Mucosa of gallbladder (tissue), 1 donor: ENCODE measurements at places on chromosomes 4 and X. TPM values are rescaled to one million over a fixed set of nuclear protein-coding genes. Genes with fewer than 3 reads are reported as not detected.

Gene CLDN22
- total RNA-seq, result not detected

Gene CLDN2
- total RNA-seq, result 236 TPM

Gene SLITRK4
- 1.2 TPM for total RNA-seq

Gene SPANXN3
- total RNA-seq, result not detected

Gene GYPE
- 0.43 TPM for total RNA-seq

DNA sequence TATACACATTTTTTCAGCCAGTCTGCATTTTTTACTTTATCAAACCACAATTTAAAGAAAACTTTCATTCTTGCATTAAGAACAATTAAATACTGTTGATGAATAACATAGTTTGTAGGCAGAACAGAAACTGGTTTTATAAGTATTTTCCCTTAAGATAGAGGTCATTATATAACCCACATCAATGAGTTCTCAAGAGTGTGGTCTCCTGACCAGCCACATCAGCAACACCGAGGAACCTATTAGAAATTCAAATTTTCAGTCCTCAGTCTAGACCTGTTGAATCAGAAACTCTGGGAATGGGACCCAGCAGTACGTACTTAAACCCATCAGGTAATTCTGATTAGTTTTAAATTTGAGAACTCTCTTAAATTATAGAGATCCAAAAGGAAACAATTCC lies 299.6 kb upstream of the ARSJ start:
- no peak for DNase-seq

DNA sequence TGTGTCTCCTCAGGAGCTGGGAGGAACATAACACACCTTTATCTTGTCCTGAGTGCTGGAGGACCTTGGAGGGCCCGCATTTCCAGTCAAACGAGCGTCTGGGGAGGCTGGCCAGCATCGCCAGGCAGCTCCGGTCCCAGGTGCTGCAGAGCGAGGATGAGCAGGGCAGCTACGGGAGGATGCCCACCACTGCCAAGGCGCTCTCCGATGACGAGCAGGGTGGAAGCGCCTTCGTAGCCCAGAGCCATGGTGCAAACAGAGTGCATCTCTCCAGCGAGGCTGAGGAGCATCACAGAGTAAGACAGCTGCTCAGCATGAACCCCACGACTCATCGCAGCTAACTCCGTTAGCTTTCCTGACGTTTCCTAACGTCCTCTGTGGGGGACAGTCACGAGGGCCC lies 430 bp downstream of the TRIML1 start:
- no peak for DNase-seq

DNA sequence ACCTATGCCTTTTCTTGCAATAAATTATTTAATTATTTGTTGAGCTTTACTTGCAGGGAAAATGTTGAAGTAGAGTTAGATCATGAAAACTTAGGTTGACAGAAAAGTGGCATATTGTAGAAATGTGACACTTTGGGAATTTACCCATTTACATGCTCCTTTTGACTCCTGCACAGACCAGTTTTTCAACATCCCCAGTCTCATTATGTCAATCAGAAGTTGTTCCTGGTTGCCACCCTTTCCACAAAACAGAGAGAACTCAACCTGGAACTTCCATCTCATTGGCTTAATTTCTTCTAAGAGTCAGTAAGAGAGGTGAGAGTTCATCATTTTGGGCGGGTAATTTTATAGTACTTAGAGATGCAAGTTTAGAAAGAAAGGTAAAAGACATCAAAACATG lies 284.6 kb upstream of the ANKRD50 start:
- DNase-seq, result no peak

DNA sequence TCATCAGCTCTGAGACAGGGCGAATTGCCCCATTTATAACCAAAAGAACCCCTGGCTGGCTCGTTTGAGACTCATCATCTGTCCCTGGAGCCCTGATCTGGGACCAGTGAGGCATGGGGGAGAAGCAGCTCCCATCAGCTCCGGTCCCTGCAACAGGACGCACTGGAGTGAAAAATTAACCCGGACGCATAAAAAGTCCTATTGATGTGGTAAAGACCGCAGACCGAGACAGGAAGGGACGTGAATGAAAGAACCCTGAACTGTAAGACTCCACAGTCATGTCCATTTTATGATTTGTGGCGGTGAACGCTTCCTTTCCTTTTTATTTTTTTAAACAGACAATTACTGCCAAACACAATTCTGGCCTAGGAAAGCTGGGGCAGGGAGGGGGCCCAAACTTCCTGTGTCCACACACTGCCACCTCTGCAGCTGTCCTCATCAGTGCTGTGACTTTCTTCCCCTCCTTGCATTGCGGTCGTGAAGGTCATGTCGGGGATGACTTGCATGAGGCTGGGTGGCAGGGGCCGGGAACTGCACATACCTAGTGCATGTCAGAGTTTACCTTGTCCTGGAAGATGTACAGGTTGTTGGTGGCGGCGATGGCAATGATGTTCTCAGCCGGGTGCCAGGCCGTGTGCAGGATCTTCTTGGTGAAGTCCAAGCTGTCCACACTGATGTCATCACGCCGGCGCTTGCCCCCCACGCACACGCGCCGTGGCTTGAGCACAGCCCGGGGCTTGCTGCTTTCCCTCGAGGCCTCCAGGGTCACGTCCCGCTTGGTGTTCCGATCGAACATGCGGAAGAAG lies 53.3 kb downstream of the WFS1 start:
- no peak for DNase-seq

GRCh38 chr4:6918338-6918737 lies 8.7 kb downstream of the TBC1D14 start:
- no peak for DNase-seq

DNA sequence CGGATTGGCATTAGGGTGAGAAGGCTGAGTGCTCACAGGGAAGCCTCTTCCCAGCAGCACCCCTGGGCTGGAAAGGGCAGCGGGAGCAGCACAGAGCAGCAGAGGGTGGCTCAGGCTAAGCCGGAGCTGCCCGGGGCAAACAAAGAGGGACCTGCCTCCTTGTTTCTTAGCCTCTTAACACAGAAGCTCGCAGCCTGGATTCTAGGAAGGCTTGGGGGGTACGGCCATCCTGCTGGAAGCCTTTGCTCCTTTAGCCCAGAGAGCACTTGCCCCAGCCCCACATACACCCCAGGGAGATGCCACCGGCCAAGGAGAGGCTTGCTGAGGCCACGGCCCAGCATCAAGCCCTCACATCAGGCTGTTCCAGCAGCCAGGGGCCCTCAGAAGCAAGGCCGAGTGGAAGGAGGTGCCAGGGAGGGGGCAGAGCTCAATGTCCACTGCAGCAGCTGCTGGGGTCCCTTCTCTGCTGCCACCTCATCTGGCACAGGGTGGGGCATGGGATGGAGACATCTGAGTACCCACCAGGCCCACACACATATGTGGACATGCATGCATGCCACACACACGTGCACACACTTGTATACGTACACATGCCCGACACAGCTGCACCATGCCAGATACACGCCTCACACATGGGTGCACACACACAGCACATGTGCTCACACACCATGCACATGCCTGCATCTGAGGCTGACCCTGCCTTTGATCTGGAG lies 20.3 kb upstream of the SPON2 start:
- peak; percentile 11 for DNase-seq

DNA sequence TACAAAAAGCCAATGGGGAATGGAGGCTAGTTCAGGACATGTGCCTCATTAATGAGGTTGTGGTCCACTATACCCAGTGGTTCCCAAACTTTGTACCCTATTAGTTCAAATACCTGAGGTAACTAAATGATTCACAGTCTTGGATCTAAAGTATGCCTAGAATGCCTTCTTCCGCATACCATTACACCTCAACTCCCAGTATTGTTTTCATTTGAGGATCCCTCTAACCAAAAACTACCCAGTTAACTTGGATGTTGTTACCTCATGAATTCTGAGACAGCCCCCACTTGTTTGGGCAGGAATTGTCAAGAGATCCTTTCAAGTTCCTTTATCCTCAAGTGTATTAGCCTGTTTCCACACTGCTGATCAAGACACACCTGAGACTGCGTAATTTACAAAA lies 439.2 kb downstream of the PCDH10 start:
- DNase-seq, result no peak

- no peak for DNase-seq
Measured at GRCh38 chr4:177008071-177008835, 215.5 kb upstream of the VEGFC start.

DNA sequence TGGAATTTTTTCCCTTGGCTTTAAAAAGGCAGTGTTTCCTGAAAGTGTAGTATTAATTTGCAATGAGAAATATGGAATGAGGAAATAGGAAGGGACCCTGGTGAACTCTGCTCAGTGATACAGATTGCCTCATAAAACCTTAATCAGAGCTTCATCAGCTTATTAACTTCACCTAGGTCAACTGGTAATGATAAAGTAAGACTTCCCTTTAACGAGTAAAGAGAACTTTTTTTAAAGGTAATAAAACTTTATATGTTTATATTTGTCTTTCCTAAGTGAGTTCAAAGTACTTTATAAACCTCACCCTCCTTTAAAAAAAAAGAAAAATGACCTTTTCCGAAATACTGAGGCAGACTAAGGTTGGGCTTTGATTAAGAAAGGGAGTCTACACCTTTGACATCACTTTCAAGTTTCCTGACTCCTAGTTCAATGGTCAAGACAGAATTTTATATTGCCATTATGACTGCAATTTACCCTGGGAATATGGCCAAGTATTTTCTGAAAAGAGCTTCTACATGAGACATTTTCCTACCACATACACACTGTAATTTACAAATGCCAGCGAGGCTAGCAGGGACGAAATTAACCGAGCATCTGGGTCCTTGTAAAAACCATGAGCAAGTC lies 706.3 kb upstream of the TENM3 start:
- no peak for DNase-seq

DNA sequence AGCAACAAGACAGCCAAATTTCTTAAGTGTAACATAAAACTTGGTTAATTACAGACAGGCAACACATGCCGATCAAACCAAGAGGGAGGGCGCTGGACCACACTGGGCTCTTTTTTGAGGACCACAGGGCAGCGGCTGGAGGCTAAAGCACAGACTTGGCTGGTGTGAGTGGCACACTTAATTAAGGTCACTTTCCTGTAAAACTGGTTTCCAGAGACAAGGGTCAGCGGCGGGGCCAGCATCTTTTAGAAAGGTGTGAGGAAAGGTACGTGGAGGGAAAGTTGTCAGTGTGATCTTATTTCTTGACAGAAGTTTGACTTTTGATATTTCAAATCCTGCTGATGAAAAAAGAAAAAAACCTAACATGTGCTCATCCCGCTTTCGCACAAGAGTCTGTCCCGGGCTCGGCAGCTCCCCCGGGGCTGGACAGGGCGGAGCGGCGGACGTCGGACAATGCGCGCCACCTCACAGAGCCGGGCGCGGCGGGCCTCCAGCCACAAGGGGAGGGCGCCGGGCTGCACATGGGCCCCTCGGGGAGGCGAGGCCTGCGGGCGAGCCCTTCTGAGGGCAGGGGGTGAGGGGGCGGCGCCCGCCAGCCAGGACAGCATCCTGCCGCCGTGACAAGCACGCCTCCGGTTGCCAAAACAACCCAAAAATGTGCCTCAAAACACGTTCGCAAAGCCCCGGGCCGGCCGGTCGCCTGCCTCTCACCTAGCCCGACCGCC lies 660 bp upstream of the HSPA4L start:
- peak; percentile 33 for DNase-seq

- no peak for DNase-seq
Measured at GRCh38 chrX:10079231-10079630, 77.5 kb upstream of the CLCN4 start.

DNA sequence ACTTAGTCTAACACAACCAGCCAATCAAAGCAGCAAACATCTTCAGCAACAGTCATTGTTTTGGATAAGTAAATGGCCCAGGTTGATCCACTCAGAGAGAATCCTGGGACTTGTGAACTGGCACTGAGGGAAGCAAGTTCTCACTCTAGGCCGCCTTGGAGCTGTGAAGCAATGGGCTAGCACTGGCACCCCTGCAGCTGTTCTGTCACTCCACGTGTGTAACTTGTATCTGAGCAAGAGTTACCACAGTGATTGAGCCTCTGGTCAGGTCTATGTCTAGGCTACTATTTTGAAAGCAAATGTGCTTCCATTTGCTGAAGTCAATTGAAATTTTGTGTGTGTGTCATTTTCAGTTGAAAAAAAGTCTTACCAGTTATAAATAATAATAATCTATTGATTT lies 57.2 kb upstream of the HS3ST1 start:
- DNase-seq, result no peak

DNA sequence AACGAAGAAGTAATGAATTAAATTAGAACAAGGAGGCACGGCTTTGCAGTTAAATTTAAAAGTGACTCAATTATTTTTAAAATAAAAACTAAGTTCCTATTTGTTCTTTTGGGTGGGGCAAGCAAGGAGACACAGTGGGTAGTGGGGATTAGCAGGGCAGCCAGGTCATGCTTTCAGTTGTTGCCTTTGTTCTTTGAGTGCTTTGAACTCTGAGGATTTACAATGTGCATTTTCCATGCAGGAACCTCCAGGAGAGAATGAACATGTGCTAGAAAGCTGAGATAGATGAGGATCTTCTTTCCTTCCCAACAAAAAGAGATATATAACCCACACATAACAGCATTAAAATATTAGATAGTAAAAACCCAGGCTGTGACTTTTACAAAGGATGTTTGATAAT lies 420.4 kb upstream of the CTSO start:
- DNase-seq, result no peak

GRCh38 chr4:95660719-95661118 lies 111.9 kb upstream of the UNC5C start:
- DNase-seq, result no peak

- DNase-seq, result no peak
Measured at GRCh38 chr4:108092288-108092687, 76.4 kb downstream of the LEF1 start.

DNA sequence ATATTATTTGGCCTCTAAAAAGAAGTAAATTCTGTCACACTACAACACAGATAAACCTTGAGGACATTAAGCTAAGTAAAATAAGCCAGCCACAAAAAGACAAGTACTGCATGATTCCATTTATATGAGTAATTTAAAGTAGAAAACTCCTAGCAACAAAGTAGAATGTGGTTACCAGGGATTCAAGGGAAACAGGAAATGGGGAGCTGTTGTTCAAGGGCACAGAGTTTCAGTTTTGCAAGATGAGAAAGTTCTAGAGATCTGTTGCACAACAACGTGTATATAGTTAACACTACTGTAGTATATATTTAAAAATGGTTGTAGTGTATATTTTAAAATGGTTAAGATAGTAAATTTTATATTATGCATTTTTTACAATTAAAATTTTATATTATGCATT lies 25.4 kb downstream of the SEC31A start:
- no peak for DNase-seq

DNA sequence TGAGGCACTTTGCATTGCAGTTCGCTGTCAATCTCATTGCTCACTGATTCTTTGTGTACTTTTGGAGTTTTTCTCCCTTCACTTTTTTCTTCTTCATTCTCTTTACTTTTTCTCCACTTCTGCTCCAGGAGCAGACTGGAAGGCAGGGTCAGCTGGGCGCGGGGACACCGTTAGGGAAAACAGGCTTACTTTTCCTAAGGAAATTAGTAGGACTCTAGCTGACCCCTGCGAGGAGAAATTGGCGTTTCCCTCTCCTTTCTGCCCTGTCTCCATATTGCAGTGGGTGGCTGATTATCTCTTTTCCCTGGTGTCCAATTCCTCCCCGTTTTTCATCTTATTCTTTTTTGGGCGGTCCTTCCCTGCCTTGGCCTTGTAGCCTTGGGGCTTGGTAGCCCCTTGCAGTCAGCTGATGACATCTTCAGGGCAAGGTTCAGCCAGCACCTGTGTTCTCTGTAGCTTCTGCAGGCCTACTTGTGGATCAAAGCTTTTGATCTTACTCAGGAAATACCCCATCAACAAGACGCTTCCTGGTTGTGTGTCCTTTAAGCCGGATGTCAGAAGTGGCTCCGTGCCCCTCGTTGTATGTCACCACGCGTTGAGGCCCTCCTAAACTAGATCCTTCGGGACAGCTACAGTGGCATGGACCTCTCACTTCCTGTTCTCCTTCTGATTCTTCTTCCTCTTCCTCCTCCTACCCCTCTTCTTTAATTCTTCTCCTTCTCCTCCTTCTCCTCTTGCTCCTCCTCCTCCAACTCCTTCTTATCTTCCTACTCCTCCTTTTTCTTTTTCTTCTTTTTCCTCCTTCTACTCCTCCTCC lies 36.1 kb downstream of the NBDY start:
- DNase-seq, result no peak
